Gastrocnemius medialis (tissue), 4 donors: ENCODE measurements at places on chromosomes 5 and 9. TPM values are rescaled to one million over a fixed set of nuclear protein-coding genes. Genes with fewer than 3 reads are reported as not detected.

- DNase-seq = no peak
Observed at GRCh38 chr9:71515626-71516025, 252.7 kb downstream of the CEMIP2 start.

Gene MYOZ3
- total RNA-seq = 12.1 TPM

Gene HAPLN1
- not detected for total RNA-seq

GRCh38 chr5:114050087-114050486, 311.8 kb upstream of the KCNN2 start:
- DNase-seq = no peak

Gene IL4
- total RNA-seq = not detected

GRCh38 chr9:13447843-13448422, 168.4 kb upstream of the MPDZ start:
- no peak for DNase-seq

Gene PPP3R2
- not detected for total RNA-seq
